BJ (cell line): ENCODE measurements at places on chromosomes 11 and 22. TPM values are rescaled to one million over a fixed set of nuclear protein-coding genes. Genes with fewer than 3 reads are reported as not detected.

The SGSM1 gene
- polyA plus RNA-seq, result not detected in 2 replicates

The PKDREJ gene
- not detected in 2 replicates for polyA plus RNA-seq

The GPR83 gene
- polyA plus RNA-seq, result 0.04 TPM in 1 of 2 replicates, not detected in the other

The KCTD14 gene
- 1.8 and 2.1 TPM in 2 replicates for polyA plus RNA-seq

The SMDT1 gene
- polyA plus RNA-seq, result 32.3 and 35.7 TPM in 2 replicates

The OR51B4 gene
- polyA plus RNA-seq, result not detected in 2 replicates

The SEPTIN3 gene
- polyA plus RNA-seq, result 0.02 and 0.06 TPM in 2 replicates

The SEC14L6 gene
- polyA plus RNA-seq, result 0.05 and 0.09 TPM in 2 replicates
